Activated T-cell treated with anti-CD3 and anti-CD28 coated beads for 24 hours (primary cell): ENCODE measurements at places on chromosomes 7 and 10.

DNA sequence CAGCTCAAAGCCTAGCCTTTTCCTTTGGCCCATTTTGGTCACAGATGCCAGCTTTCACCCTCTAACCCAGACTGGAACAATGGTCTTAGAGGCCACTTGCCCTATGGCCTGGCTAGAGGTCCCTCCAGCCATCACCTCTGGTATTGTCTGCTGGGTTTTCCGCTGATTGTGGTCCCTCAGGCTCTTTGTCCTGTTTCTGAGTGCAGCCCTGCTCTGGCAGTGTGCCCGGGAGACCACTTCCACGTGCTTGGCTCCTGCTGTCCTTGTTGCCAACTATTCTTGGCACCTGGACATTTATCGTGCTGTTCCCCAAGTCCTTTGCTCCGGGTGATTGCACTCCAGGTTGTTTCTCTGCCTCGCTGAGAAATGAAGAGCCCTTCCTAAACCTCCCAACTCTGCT is 53.3 kb upstream of the FAM180A start:
- DNase-seq, result no peak

- DNase-seq, result no peak
These were observed 82.2 kb upstream of the SCIN start for GRCh38 chr7:12488341-12488740.

GRCh38 chr7:69922026-69922803 is 323.9 kb downstream of the AUTS2 start:
- no peak for DNase-seq

DNA sequence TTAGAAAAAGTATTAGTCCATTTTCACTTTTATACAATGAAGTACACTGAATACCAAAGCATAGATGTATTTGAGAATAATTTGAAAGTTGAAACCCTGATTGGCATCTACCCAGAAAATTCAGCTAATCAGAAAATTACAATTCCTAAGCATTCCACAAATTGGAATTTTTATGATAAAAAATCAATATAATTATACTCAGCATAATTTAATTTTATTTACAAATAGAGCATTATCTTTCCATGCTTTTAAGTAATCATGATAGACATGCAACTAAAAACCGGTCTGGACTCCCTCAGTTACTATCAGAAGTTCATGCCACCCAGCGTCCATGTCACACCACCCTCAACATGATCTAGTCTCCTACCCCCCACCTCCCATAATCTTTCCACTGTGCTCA is 50.4 kb downstream of the ARL4A start:
- no peak for DNase-seq

DNA sequence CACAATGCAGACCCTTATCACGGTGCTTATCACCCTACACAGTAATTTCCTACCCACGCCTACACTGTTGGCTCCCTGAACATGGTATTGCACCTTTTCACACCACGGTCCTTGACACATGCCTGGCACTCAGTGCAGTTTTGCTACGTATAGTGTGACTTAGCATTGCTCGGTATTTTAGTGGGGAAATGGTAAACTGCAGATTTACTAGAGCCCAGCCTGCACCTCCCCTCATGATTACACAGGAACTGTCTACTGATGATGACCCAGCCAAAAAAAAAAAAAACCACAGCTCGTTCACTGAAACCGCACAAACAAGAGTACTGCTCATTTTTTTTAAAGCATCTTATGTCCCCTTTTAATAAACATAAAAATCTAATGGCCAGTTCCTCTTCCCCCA is 124.2 kb upstream of the ZNF746 start:
- peak; percentile 29 for DNase-seq

- DNase-seq, result no peak
These were observed 143.5 kb downstream of the PIP4K2A start for GRCh38 chr10:22570733-22571430.

- no peak for DNase-seq
These were observed 21.8 kb downstream of the UNCX start for GRCh38 chr7:1254281-1255079.

GRCh38 chr10:201328-201771 is 66.1 kb downstream of the ZMYND11 start:
- no peak for DNase-seq

DNA sequence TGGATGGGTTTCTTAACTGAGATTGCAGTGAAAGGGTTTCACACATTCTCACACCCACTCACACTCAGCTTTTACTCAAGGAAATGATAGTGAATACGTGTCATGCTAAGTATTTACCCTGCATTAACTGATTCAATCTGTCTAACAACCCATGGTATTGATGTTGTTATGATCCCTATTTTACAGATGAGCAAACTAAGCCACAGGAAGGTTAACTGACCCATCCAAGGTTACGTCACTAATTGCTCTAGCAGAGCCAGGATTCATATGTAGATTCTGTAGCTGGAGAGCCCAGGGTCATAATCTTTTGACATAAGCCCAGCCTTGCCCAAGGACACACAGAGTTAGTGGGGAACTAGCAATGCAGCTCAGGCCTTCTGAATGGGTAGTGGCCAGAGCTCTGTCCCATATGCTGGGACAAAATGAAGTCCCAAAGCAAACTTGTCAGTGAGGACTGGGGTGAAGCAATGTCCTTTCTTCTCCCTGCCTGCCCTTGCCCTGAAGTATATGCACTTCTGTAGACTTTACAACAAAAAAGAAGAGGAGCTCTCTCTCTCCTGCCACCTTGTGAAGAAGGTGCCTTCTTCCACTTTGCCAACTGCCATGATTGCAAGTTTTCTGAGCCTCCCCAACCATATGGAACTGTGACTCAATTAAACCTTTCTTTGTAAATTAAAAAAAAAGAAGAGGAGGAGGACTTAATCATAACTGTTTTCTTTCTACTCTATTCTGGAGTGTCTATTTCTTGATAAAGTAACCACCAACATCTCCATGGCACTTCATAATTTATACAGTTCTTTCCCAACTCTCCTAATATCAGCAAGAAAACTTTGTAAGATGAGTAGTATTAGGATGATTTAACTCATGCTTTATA is 4.9 kb upstream of the CYP3A7 start:
- DNase-seq, result no peak

DNA sequence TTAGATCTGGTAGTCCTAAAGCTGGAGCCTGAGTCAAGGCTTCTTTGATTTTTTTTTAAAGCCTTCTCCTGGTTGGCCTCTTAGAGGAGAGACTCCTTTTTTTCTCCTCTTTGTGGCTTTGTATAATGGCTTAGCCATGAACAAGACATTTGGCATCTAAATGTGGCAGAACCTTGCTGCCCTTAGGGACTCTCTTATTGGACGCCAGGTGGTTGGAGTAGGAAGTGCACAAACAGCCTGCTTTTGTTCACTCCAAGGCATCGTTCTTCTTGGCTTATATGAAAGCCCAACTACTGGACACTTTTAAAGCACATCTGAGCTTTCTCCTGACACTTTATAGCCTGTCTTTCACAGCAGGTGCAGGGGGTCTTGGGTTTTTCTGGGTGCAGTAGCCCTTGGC is 25.0 kb downstream of the ZPBP start:
- no peak for DNase-seq

GRCh38 chr10:24575481-24576002 is 148.1 kb downstream of the ARHGAP21 start:
- DNase-seq, result no peak

GRCh38 chr7:17069146-17069545 is 187.4 kb upstream of the AGR3 start:
- no peak for DNase-seq

- no peak for DNase-seq
These were observed 3.6 kb upstream of the MXI1 start for GRCh38 chr10:110203500-110204455.

DNA sequence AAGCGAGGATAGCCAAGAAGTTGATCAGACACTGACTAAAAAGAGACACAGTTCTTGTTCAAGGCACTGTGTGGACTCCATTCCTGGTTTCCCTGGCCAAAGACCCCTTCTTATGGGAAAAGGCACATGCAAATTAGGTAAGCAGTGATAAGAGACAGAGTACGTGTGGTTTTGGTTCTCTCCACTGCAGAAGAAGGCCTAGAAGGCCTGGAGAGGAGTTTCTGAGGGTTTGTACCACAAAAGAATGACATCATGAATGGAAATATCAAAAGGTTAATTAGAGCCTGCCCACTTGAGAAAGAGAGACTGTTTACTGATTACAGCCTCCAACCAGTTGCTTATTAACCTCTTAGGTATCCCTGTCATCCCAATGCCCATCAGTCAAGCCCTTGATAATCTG is 137.5 kb downstream of the ZNF365 start:
- no peak for DNase-seq

- no peak for DNase-seq
These were observed 98.0 kb upstream of the PIK3CG start for GRCh38 chr7:106767078-106767477.

DNA sequence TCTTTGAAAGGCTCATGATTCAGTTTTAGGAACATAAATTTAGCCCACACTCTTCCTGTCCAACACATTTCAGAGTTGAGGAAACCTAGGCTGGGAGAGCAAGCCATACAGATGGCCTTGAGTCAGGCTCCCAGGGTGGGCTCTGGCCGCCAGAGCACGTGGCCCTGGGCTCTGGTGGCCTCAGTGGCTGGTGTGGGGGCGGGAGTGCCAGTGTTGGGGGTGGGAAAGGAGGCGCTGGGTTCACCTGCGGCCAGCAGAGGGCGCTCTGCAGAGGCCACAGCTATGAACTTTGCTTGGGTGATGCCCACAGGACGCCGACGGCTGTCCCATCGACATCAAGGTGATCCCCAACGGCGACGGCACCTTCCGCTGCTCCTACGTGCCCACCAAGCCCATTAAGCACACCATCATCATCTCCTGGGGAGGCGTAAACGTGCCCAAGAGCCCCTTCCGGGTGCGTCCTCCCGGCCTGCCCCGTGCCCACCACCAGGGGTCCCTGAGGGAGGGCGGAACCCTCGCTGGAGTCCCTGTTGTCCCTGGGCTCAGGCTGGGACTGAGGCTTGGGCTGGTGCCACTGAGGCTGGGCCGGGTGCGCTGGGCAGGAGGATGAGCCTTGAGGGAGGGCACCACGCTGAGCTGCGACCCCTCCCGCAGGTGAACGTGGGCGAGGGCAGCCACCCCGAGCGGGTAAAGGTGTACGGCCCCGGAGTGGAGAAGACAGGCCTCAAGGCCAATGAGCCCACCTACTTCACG is 11.9 kb downstream of the FLNC start:
- DNase-seq, result peak; percentile 39

DNA sequence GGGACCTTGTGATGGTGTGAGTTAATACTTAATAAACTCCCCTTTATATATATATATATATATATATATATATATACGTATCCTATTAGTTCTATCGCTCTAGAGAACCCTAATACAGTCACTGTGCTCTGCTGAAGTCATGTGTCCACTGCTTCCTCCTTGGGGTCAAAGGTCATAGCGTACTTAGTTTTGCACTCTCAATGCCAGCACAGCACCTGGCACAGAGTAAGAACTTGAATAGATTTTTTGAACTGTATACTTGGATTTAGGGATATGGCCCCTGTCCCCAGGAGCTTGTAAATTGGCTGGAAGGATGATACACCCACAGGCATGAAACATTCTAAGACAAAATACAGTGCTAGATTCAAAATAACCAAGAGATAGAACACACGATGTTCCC is 58.9 kb upstream of the PLXNA4 start:
- DNase-seq, result no peak

DNA sequence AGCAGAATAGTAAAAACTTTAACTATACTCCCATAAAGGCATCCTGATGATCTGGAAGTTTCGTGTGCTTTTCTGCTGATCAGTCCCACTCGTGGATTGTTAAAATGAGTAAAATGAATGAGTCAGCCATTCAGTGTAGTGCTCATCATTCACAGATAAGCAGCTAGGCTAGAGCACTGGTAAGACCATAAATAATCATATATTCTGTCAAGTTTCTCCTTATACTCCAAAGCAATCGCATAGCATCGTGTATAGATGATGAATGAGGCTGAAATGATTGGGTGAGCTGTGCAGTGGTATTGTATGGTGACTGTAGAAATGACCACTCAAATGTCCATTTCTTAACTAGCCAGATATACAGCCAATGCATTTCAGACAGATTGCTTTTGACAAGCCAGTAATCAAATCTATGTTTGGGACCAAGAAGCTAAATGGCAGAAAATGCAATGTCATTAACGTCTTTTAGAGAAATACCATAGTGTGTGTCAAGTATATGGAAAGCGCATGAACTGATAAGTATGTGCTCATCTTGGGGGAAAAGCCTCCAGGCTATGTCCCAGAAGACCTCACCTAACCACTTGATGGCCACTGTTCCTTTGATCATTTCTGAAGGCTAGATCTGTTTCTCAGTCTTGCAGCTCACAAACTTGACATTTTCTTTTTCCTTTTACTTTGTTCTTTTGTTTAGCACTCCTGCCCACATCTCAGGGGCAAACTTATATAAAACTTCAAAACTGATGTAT is 227.2 kb upstream of the FAM3C start:
- DNase-seq, result no peak

DNA sequence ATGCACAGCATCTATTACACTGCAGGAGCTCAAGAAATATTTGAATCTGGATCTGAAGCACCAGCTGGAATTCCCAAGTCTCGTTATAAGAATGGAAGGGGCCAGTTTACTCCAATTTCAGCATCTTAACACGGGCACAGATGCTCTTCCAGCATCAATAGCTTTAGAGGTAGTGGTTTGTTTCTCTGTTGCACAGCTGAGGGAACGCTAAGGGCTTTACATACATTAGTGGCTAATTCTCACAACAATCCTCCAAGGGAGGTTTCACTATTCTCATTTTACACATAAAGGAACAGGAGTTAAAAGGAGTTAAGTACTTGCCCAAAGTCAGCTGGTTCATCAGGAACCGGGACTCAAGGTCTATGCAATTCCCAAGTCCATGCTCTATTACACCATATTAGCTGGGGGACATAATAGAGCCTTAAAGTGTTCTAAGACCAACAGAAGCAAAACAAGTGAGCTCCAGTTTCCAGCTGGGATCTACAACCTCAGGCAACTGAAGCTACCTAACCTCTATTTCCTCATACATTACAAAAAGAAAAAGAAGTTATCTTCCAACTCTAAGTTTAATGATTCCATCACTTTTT is 9.9 kb downstream of the XPNPEP1 start:
- no peak for DNase-seq

- no peak for DNase-seq
These were observed 654.2 kb downstream of the REEP3 start for GRCh38 chr10:64175271-64175962.

- DNase-seq, result no peak
These were observed 128.4 kb downstream of the ALOX5 start for GRCh38 chr10:45502458-45502857.

DNA sequence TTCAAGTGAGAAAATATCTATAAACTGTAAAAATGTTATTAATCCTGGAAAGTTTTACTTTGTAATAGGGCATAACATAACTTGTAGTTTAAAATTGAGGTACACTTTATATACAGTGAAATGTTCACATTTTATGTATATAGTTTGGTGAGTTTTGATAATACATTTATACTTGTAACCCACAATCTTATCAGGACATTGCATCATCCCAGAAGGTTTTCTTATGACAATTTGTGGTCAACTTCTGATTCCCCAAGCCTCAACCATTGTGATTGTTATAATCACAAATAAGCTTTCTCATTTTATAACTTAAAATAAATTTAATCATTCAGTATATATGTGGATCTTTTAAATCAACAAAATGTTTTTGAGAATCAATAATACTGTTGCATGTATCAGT is 151.1 kb downstream of the TFPI2 start:
- DNase-seq, result no peak

- DNase-seq, result no peak
These were observed 13.1 kb downstream of the LRRC4 start for GRCh38 chr7:128017862-128018845.

GRCh38 chr7:75694638-75695399 is 43.9 kb downstream of the HIP1 start:
- DNase-seq, result no peak
